ENCODE measurements at places on chromosomes 7 and 10.

GRCh38 chr7:77710861-77711260 lies 14.6 kb downstream of the RSBN1L start:
- DNase-seq: no peak

DNA sequence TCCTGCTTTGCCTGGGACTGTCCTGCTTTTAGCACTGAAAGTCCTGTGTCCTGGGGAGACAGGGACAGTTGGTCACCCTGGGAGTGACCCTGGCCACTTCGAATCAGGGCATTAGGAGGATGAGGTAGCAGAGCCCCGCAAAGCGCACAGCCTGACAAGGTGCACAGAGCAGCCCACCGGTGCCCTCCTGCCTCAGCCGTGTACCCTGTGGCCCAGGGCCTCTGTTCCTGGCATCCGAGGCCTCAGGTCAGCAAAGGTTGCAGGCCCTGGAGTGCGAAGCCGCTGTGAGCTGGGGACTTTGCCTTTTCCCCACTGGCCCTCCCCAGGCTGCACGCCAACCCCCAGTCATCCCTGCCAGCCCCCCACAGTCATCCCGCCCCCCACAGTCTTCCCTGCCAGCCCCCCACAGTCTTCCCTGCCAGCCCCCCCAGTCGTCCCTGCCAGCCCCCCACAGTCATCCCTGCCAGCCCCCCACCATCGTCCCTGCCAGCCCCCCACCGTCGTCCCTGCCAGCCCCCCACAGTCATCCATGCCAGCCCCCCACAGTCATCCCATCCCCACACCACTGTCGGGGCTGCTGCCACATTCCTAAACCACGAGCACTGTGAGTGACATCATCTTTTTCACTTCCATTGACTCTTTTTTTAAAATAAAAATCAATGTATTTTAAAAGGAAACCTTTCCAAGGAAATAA lies 91.8 kb downstream of the RGS10 start:
- no peak for DNase-seq

GRCh38 chr10:4132216-4132556 lies 347.2 kb upstream of the KLF6 start:
- no peak for DNase-seq

DNA sequence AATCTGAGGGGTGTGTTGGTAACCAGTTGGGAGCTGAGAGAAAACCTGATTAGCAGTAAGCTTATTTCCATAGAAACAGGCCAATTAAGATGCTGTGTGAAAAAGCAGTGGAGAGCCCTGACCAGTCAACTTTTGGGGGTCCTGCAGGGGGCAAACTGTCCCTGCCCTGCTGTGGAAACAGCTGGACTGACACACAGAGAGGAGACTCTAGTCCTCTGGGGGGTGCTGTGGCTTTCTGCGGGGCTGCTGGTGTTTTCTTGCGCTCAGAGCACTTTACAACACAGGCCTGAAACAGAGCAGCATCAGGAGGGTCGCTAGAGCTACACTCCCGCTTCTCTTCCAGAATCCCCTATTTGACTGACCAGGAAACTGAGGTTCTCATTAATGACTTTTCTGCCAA lies 546.9 kb upstream of the GALNT17 start:
- no peak for DNase-seq

- peak; percentile 35 for DNase-seq
These were observed 105.5 kb downstream of the SEPTIN7 start for GRCh38 chr7:35906191-35906908.

- DNase-seq: no peak
These were observed 128.9 kb downstream of the ADARB2 start for GRCh38 chr10:1608408-1608807.

DNA sequence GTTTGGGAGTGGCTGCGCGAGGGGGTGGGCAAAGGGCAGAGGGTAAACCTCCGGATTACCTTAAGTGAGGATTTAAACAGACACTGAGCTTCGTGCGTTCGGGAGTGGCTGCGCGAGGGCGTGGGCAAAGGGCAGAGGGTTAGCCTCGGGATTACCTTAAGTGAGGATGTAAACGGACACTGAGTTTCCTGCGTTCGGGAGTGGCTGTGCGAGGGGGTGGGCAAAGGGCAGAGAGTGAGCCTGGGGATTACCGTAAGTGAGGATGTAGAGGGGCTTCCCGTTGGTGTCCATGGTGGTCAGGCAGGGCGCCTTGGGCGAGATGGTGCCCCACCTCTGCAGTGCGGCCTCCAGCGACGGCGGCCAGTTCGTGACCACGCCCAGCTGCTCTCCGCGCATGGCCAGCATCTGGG lies 275.8 kb downstream of the DIP2C start:
- no peak for DNase-seq

GRCh38 chr7:28408960-28409715 lies 3.2 kb upstream of the CREB5 start:
- peak; percentile 31 for DNase-seq

- DNase-seq: no peak
These were observed 496.9 kb downstream of the CCSER2 start for GRCh38 chr10:84825330-84825729.
